ENCODE measurements at places on chromosomes 16 and 17. TPM values are rescaled to one million over a fixed set of nuclear protein-coding genes. Genes with fewer than 3 reads are reported as not detected.

GPR139 gene
- total RNA-seq: not detected

SPATA2L gene
- 10.3 TPM for total RNA-seq

ADGRG1 gene
- 0.48 TPM for total RNA-seq

CSF3 gene
- not detected for total RNA-seq

JPH3 gene
- 0.05 TPM for total RNA-seq

RAB11FIP3 gene
- total RNA-seq: 24.6 TPM

CD300LB gene
- not detected for total RNA-seq
